ENCODE measurements at places on chromosomes 3 and 15. TPM values are rescaled to one million over a fixed set of nuclear protein-coding genes. Genes with fewer than 3 reads are reported as not detected.

The ASB14 gene
- not detected for total RNA-seq

GRCh38 chr15:68407886-68408881 is 23.8 kb downstream of the ITGA11 start:
- no peaks in the 10 kb centered on the region for H3K36me3 ChIP-seq
- no peaks in the 10 kb centered on the region for H3K27me3 ChIP-seq
- no peak for DNase-seq
- no peaks in the 10 kb centered on the region for H3K4me1 ChIP-seq
- H3K4me3 ChIP-seq: no peak overlapping the region

GRCh38 chr15:73724212-73724611 is 28.9 kb downstream of the INSYN1 start:
- no peak for DNase-seq
- no peaks in the 10 kb centered on the region for H3K36me3 ChIP-seq
- H3K27me3 ChIP-seq: no peaks in the 10 kb centered on the region
- no peak overlapping the region for H3K4me3 ChIP-seq
- no peaks in the 10 kb centered on the region for H3K4me1 ChIP-seq

- H3K27me3 ChIP-seq: no peaks in the 10 kb centered on the region
- no peak for DNase-seq
- no peaks in the 10 kb centered on the region for H3K36me3 ChIP-seq
Measured at GRCh38 chr3:14869917-14870782, 51.4 kb downstream of the FGD5 start.

The XCR1 gene
- total RNA-seq: not detected

All from pancreas (tissue), 10 donors.